ENCODE measurements at places on chromosomes 13 and 19. TPM values are rescaled to one million over a fixed set of nuclear protein-coding genes. Genes with fewer than 3 reads are reported as not detected.

ZSCAN1 gene
- total RNA-seq: 0.57 TPM

ASPDH gene
- not detected for total RNA-seq

TBCB gene
- 177 TPM for total RNA-seq

HIF3A gene
- 77.5 TPM for total RNA-seq

CNOT3 gene
- total RNA-seq: 50.5 TPM

C19orf33 gene
- total RNA-seq: not detected

ZNF607 gene
- 6.9 TPM for total RNA-seq

CBLC gene
- not detected for total RNA-seq

SPTBN4 gene
- total RNA-seq: 0.48 TPM

VSTM1 gene
- not detected for total RNA-seq

CYP4F8 gene
- total RNA-seq: not detected

ERFL gene
- 0.29 TPM for total RNA-seq

ZNF99 gene
- not detected for total RNA-seq

C2CD4C gene
- 0.97 TPM for total RNA-seq

ZNF726 gene
- 1.7 TPM for total RNA-seq

NLRP4 gene
- total RNA-seq: not detected

AXL gene
- 265 TPM for total RNA-seq

EBPL gene
- total RNA-seq: 29.2 TPM

PVR gene
- 31.4 TPM for total RNA-seq

EDNRB gene
- not detected for total RNA-seq

IZUMO4 gene
- 4.8 TPM for total RNA-seq

Data from osteocyte (in vitro differentiated cells).